SW 1271 (cell line): ENCODE measurements at places on chromosomes 6 and 20.

DNA sequence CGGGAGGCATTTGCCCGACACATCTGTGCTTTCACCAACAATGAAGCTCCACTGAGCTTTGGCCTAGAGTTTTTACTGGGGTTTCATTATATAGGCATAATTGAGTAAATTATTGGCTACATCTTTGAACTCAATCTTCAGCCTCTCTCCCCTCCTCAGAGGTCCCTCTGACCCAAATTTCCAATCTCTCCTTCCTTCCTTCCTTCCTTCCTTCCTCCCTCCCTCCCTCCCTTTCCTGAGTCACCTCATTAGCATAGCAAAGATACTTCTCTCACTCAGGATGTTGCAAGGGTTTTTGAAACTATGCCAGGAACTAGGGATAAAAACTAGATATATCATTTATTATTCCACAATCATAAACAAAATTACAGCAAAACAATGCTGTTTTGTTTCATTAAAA lies 238.2 kb upstream of the PRND start:
- no peak for DNase-seq

DNA sequence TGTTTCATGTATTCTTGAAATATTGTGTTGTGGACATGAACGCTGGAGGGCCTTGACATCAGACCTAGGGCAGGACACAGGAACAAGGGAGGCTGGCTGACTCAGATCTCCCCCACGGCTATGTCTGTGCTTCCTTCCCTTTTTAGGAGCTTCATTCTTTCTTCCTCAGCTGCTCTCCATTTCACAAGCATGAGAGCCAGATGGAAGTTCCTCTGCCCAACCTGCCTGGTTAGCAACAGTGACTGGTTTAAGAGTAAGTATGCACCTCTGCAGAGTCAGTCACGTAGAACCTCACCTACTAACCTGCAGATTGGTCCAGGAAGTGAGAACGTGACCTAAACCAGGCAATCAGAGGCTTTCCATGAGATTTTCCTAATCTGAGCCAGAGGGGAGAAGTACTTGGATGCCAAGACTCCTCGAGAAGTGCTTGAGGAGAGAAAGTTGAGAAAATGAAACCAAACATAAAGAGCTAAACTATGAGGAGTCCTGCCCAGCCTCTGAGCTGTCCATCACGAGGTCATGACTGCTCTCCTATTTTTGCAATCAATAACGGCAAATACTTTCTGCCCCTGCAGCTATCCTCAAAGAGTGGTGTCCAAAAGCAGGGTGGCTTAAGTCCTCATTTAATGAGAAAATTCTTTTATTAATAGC lies 465.2 kb upstream of the CITED2 start:
- DNase-seq = no peak

- no peak for DNase-seq
These were observed 31.6 kb downstream of the CBFA2T2 start for GRCh38 chr20:33521461-33521860.

- DNase-seq = no peak
These were observed 829.4 kb downstream of the QKI start for GRCh38 chr6:164243949-164244348.

- DNase-seq = peak; percentile 72
These were observed 8.2 kb upstream of the SLC2A12 start for GRCh38 chr6:134060491-134061106.

GRCh38 chr20:20849161-20849560 lies 136.7 kb upstream of the RALGAPA2 start:
- DNase-seq = no peak

- DNase-seq = no peak
These were observed 4.4 kb downstream of the MYB start for GRCh38 chr6:135185483-135185882.

DNA sequence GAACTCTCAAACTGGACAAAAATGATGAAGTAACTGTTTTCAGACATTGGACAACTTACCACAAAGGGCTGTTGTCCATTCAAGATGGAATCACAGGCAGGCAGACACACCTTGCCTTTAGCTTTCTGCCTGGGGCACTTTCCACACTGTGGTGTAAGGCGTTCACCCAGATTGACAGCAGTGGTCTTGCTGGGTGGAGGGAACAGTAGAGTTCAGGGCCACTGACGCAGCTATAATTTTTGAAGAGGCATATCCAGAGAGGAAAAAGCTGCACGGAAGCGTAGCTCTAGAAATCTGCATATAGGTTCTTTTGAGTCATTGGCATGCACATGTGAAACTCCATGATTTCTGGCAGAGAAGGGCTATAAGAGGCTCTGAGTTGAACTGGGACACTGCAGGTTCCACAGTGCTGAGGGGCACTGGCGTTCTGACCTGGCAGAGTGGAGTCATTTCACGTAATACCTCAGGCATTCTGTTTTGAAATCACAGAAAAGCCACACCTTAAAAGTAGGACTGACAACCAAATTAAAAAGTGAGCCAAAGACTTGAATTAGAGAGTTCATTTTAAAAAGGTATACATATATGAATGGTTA lies 105.0 kb upstream of the EDN1 start:
- no peak for DNase-seq

GRCh38 chr20:57618091-57618763 lies 2.0 kb downstream of the ZBP1 start:
- DNase-seq = peak; percentile 23

- DNase-seq = no peak
These were observed 645.8 kb upstream of the AGPAT4 start for GRCh38 chr6:161919691-161920090.

DNA sequence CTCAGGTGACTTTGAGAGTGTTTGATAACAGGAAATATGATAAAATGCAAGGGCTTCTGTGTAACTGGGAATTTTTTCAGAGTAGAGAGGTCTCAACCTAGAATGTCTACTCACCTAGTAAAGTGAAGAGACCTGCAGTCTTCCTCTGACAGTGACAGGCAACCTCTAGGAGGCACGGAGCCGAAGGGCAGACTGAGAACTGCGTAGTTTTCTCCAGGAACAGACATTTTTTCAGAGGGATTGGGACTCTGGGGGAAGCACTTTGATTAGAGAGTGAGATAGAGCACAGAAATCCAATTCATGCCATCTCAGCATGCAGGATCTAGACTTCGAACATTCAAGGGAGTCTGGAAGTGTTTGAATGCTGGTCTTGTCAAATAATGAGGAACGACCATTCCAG lies 213.3 kb downstream of the AKAP7 start:
- no peak for DNase-seq
